Testis (tissue), 5 donors: ENCODE measurements at places on chromosomes 6 and 20. TPM values are rescaled to one million over a fixed set of nuclear protein-coding genes. Genes with fewer than 3 reads are reported as not detected.

Gene SLC17A1
- 0.99 TPM for total RNA-seq

Gene SLC16A10
- 12.0 TPM for total RNA-seq

Gene IL17F
- total RNA-seq = not detected

Gene TCP11
- 193 TPM for total RNA-seq

Gene CLPSL2
- not detected for total RNA-seq

Gene METTL24
- total RNA-seq = 6.0 TPM

Gene CLIC5
- 2.7 TPM for total RNA-seq

Gene EBF4
- total RNA-seq = 14.2 TPM

Gene HELZ2
- 13.5 TPM for total RNA-seq

Gene OR2B2
- not detected for total RNA-seq

Gene SLC22A1
- 1.5 TPM for total RNA-seq

- no peak for DNase-seq
These were observed 2.3 kb upstream of the OCSTAMP start for GRCh38 chr20:46552460-46553420.

GRCh38 chr6:146871611-146872425 is 273.0 kb downstream of the ADGB start:
- DNase-seq = no peak

DNA sequence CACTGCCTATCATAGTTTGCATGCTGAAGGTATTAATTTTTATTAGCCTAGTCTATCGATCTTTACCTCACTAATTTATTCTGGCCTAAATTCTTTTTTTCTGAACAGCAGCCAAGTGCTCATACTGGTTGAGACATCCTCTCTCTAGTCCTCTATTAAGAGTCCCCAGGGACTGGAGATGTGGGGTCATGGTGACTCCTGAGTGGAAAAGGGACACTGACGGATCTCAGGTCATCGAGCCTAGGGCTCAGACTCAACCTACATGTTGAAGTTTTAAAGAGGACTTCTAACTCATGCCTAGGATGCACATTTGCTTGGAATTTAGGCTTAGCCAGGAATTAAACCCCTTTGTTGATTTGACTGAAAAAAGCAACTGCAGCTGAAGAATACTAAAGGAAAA is 378.1 kb downstream of the BTBD9 start:
- DNase-seq = no peak

- no peak for DNase-seq
These were observed 19.1 kb downstream of the ADGRB3 start for GRCh38 chr6:68654134-68654533.

DNA sequence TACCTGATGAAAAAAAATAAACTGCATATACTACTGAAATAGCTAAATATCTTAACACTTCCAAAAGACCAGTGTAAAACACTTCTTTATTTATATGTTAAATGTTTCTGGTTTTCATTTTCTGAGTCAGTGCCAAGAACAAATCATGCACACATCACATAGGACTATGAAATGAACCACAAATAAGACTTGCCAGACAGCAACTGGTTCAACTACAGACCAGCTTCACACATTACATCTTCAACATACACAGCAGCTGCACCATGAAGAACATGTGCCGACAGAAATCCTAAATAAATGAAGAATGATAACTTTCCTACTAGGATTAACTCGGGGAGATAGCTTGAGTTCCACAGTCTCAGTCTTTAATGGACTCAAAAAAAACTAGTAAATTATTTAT is 168.3 kb upstream of the STXBP5 start:
- DNase-seq = no peak

DNA sequence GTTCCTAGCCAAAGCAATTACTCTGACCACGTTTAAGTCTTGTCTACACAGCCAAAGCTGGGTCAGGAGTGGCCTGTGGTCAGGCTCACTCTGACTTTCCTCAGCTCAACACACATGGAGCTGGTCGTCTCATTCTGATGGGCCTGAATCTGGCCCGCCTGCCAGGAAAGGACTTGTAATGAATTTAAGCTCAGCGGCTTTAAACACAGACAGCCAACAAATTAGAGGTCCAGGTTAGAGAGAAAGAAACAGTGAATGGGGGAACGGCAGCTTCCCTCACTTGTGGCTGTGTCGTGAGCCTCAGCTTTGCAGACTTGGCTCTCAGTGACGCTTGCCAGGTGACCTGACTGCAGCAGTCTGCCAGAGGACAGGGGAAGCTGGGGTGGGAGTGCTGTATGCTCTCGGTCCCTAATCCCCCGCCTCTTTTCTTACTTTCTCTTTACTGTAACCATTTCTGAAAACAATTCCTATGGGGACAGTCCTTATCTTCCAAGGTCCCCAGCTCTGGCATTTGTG is 121.9 kb upstream of the AGPAT4 start:
- DNase-seq = peak; percentile 45

DNA sequence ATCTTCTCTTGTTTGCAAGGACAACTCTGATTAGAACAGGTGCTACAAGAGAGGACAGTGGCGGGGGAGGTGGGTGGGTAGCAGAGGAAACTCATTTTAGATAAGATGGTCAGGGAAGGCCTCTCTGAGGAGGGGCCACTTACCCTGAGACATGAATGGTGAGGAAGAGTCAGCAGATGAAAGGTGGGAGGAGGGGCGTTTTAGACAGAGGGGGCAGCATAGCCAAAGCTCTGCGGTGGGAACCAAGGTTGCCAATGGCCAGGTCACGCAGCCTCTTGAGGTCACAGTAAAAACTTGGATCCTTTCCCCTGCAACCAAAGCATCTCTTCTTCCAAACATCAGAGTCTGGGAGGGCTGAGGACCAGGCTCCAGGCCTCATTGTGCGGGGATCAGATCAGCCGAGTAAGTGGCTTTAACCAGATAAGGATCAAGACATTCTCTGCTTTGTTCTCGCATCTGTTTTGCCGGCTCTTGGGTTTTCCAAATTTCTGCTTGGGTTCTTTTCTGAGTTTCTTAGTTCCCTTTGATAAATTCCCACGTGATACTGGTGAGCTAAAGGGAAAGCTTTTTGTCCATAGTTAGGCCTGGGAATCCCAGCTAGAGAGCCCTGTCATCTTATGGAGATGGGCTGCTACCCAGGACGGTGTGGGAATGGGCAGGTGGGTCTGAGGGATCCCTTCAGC is 5.5 kb upstream of the CD40 start:
- DNase-seq = no peak

DNA sequence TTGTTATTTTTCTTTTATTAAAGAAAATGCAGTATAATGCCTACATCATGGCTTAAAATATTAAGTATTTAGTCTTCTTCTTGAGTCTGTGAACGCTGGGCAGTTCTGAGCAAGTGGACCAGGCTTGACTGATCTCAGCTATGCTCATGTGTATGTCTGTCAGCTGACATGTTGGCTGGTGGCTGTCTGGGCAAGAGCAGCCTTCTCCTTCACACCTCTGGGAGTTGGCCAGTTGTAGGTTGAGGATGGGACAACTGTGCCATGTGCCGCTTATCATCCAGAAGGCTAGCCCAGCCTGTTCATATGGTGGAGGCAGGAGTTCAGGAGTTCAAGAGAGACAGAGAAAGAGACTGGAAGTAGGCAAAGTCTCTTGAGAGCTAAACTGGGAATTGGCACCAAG is 175.9 kb downstream of the PLCB4 start:
- DNase-seq = no peak

DNA sequence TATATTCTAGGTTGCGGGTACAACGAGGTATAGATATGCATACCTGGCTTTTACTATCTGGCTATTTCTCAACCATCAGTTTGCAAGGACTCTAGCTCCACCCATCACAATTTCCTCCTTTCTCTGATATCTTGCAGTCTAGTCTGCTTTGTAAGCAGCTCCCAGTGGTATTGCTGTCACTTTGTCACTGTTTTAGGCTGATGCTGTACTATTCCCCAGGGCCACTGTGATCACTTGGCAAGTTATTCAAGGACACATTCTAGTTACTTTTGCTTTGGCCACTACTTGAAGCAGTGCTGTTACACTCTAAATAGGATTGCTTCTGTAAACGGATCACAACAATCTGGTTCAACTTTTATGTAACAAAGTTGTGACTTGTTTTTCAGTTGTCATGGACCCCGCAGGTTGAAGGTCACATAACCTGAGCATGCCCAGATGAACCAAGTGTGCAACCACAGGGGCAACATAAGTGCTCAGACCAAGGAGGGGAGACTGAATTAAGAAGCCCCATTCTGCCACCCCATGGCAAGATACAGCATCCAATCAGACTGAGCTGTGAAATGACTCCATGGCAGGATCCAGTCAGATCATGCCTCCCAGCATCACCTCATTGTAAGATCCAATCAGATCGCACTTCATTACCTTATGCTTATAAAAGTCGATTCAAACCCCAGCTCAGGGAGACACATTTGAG is 588.4 kb upstream of the CITED2 start:
- peak; percentile 67 for DNase-seq

DNA sequence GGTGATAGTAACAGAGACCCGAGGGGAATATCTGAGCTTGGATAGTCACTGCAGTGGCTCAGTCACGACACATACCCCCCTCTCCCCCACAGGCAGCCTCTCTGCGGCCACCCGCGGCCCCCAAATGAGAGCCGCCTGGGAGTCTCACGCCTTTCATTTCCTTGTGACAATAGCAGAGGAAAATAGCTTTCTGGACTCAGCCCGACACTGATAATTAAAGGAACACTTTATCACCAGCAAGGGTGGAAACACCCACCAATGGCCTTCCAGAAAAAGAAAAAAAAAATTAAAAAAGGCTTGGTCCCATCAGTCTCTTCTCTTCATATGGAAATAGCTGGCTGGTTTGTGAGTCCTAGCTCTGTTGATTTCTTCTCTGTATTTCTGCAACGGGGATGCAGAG is 35.1 kb upstream of the KCNG1 start:
- no peak for DNase-seq

DNA sequence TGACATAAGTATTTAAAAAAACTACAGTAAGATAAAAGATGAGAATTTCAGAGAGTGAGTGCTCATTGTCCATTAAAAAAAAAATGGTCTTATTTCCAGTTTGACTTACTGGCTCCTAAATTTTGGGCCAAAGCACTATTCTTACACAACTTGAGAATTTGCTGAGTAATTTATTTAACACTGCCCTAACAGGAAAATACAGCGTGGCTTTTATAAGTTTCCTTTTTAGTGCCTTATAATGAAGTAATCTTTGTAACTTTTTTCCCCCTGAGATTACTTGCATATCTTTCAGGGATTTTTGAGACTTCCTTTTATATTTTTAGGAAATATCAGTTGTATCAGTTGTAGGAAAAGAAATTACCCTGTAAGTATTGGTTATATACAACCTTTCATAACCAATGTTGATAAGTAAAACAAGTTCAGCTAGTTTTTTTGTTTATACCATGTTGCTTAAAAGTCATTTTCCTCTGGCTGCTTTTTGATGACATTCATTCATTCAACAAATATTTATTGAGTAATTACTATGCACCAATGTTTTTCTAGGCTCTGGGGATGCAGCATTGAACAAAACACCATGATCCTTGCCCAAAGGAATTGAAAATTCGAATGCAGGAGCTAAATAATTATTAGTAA is 106.4 kb upstream of the SGK1 start:
- DNase-seq = no peak

DNA sequence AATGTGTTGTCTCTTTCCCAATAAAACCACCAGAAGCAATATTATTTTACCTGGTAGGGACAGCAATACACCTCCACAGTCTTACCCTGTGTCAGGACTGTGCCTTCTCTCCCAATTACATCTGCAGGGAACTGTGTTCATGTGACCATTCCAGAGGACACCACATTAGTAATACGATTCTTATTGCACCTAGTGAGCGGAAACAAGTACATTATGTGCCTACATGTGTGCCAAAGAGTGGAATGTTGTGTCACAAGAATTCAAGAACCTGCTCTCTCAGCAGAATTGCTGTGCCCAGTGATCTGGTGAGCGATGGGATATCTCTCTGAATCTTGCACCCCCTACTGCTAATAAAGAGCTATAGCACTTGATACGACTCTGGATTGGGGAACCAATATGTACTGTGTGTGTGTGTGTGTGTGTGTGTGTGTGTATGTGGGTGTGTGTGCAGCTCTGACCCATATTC is 57.4 kb upstream of the FOXC1 start:
- DNase-seq = no peak

GRCh38 chr20:51335329-51335841 is 207.1 kb downstream of the NFATC2 start:
- no peak for DNase-seq

DNA sequence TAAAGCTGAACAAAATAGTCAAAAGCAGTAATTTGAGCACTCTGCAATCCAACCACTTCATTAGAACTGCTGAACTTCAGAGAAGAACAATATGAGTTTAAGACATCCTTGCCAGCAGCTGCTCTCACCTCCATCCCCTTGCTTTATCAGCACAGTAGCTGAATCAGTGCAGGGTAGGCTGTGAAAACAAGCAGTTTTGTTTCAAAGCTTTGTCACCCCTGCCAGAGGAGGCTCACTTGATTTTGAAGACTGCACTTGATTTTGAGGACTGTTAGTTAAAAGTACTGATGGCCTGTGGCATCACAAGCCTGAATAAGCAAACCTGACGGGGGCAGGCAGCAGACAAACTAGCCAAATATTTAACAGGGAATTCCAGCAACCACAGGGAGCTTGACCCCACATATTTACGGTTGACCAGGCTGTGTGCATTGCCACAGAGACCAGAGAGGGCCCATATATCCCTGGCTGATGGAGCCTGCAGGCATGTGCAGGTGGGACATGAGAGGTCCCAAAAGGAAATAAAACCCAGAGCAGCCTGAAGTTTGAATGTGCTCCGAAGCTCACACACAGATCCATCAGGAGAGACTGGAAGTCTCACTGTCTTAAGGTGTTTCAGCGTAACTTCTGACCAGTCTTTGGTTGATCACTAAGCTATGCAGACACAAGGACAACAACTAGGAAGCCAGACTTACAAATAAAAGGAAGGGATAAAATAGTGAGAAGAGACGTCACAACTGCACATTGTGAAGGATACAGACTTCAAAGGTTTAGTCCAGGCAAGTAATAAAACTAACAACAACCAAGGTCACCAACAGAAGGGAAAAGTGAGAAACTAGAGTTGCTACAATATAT is 97.4 kb downstream of the PDSS2 start:
- DNase-seq = no peak

DNA sequence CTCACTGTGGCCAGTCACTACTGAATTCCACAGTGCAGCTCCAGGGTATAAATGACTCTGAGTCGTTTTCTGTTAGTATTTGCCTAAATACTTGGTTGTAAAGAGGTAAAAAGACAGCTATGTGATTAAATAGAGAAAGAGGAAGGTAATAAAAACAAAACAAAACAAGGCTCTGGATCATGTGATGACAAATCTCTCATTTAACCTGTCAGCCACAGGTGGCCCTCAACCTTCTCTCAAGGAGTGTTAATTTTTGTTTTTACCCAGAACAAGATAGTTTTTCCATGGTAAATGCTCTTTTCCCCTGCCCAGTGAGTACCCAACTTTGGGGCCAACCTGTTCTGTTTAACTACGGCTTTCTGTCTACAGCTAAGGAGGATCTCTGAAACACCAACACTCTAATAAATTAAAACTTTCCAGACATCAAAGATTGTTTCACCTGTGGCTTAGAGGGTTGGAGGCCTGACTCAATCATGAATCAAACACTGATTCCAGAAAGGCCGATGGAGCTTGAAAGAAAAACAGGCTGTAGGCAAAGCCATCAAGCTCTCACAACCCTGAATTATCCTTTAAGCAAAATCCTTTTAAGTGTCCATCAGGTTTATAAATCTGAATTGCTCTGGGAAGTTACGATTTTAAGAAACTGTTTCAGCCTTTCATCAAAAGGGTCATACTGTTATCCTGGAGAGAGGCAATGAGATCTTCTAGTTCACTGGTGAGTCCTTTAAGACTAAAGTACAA is 81.5 kb upstream of the BCLAF1 start:
- no peak for DNase-seq
